NCI-H1048 (cell line): ENCODE measurements at places on chromosomes 6 and 20.

DNA sequence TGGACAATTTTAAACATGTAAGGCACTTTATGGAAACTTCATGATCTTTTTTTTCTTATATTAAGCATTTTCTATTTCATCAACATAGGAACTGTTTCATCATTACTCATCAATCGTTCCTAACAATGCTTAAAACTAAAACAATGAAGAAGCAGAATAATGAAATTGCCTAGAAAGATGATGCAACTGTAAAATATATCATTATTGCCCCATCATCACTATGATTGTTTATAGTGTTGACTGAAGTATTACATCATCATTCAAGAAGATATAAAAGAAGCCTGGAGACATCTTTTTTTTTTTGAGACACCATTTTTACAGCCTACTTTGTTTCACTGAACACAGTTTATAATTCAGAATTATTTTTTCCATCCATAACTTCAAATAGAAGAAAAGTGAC is 147.2 kb downstream of the TRDN start:
- no peak for DNase-seq

DNA sequence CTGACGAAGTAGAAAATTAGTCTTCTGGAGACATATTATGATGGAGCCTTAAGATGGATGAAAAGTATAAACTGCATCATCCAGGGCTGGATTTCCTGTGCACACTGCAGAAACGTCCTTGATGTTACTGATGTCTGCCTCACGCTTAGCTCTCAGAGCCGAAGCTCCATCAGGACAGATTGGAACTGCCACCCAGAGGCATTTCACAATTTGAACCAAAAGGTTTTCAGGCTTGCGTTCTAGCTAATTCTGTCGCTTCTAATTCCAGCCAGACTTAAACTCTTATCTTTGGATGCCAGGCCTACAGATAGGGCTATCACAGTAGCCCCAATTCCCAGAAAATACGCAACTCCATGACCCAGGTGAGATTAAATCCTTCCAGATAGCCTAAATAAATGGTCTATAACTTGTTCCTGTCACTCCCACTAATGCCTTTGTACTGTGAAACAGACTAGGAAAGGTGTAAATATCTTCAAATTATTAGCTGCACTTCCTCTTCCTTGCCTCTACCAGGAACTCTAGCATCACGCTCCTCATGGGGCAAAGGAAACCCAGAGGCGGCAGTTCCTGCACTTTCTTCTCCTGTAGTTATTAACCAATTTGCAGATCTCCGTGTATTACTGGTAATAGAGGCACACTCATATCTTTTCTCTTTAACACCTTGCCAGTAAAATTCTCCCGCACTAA is 634.6 kb downstream of the PRKN start:
- no peak for DNase-seq

GRCh38 chr20:46214824-46215488 is 93.3 kb downstream of the CDH22 start:
- no peak for DNase-seq

- no peak for DNase-seq
Observed at GRCh38 chr6:123007885-123008284, 11.8 kb downstream of the CLVS2 start.

GRCh38 chr20:59620860-59621505 is 16.6 kb downstream of the PHACTR3 start:
- DNase-seq = no peak

DNA sequence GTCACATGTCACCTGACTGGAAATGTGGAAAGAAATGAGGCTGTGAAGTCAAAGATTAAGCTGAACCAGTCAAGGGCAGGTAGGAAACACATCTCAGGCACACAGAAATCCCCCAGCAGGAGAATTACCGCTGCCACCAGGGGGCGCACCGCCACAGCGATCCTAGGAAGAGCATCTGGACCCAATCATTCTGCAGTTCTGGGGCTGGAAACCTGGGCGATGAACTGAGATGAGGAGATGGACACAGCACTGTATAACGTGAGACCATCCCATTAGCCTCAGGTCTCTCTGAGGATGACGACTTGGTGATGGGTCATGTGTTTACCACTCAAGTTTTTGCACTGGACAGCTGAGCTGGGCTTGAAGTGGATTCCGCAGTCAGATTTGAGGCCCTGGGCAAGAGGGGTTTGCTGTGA is 6.5 kb upstream of the SLC24A3 start:
- DNase-seq = peak; percentile 37

- DNase-seq = no peak
Observed at GRCh38 chr6:128696691-128697689, 176.6 kb upstream of the PTPRK start.

DNA sequence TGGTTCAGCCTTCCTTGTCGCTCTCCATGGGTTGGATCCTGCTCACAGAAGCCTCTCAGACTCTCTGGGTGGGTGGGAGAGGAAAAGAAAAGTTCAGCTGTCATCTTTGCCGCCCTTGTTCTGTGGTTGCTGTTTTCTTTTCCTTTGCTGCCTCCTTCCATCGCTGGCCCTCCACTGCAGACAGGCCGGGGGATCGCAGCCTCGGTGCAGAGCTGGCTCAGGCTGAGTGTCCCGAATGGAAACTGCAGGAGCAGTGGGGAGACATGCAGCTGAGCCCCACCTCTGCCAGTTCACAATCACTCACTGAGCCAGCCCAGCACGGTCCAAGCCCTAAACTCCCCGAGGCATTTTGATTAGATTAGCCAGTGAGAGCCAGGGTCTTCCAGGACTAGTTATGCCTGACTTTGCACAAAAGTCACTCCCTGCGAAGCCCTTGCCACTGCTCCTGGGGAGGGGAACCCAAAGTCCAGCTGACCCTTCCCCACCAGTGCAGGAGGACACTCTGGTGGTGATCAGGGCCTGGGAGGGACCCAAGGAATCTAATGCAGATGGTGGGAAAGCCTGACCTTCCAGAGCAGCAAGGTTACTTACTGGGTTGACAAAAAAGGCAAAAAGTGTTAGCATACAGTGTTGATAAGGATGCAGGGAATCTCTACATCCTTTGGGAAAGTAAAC is 14.0 kb downstream of the NRN1 start:
- DNase-seq = no peak

DNA sequence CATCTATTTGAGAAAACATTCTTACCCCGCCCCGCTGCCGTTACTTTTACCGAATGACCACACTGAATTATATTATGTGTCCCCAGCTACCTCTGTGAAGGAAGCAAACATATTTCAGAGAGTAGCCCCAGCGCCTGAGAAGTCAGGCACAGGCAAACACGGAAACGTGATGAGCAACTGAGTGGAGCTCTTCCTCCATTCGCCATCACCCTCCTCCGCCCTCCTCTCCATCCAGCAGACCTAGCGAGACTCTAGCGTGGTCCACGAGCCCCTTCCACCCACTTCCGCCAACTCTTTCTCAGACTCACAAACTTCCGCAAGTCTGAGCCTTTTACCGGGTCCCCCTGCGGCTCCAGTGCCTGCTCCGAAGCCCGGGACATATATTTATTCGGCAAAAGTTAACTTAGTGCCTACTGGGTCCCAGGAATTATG is 582 bp downstream of the SNRPB start:
- no peak for DNase-seq

DNA sequence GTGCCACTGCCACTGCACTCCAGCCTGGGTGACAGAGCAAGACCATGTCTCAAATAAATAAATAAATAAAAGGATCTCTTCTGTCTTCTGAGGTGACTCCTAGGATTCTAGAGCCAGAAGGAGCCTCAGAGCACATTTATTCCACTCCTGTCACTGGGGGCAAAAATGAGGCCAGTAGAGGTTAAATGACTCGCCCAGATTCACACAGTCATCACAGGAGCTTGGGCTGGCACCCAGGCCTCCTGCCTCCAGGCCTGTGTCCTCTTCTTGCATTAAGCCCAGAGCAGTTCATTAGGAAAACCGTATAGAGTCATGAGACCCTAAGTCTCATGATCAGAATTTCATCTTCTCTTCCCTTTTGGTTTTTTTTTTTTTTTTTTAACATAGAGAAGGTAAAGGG is 243.3 kb downstream of the NRN1 start:
- DNase-seq = no peak

DNA sequence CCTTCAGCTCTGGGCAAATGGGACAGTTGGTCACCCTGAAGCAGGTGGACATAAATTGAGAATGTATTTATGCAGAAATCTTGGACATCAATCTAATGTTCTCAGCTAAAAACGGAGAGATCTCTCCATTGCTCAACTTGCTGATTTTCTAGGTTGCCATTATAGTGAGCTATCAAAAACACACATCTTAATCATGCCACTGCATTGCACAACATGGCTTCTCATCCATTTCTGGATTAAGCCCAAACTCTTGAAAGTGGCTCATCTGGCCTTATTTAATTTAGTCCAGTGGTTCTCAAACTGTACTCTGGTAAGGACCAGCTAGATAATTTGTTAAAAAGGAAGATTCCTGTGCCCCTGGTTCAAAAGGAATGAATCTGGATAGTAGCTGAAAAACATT is 324.9 kb upstream of the CITED2 start:
- DNase-seq = no peak

DNA sequence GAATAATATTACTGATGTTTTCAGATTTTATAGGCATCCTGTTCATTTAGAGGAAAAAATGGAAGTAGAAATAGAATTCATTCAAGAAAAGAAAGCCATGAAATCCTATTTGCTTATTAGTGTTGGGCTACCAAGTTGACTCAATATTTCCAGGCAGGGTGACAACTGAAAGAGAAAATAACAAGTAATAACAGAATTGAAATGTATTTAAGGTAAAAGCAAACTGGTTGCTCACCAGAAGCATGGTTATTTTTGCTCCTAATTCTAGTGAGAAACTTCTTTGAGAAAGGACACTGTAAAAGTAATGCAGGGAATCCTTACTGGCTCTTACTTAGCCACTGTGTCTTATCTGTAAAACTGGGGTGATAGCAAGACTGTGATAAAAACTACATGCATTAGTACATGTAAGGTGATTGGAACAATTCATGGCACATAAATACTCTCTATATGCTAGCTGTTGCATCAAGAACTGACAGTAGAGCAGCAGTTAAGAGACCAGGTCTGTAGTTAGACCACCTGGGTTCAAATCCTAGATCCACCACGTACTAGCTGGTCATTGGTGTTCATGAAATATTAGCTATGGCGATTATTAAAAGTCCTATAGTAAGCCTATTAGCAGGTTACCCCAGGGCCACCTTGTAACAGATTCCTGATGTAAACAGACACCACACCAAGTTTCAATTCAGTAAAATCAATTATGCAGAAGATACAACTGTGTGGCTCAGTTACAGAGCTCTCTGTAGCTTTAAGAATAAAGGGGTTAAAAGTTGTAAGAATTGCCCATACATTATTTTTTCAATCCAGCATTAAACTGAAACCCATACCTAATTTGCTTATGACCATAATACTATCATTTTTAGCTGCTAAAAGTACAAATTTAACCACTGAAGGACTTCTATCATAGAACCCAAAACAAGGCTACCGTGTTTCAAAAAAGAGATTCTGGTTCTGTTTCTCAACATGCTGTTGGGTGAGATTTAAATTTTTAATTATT is 159.2 kb upstream of the COL21A1 start:
- DNase-seq = no peak

DNA sequence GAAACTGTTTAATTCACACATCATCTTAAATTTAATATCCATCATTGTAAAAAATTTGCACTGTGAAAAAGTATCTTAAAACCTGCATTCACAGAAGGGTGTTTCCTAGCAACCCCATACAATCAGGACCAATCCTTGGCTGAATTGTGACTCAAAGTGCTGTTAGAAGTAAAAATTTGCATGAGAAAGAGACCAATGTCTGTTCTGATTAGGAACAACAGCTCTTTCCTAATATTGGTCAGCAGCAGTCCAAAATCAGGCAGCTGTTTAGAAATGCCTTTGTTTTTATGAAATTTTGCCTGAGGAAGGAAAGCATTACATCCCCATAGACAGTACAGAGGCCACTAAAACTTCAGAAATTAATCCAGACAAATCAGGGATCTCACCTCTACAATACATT is 987.0 kb downstream of the HACE1 start:
- no peak for DNase-seq

DNA sequence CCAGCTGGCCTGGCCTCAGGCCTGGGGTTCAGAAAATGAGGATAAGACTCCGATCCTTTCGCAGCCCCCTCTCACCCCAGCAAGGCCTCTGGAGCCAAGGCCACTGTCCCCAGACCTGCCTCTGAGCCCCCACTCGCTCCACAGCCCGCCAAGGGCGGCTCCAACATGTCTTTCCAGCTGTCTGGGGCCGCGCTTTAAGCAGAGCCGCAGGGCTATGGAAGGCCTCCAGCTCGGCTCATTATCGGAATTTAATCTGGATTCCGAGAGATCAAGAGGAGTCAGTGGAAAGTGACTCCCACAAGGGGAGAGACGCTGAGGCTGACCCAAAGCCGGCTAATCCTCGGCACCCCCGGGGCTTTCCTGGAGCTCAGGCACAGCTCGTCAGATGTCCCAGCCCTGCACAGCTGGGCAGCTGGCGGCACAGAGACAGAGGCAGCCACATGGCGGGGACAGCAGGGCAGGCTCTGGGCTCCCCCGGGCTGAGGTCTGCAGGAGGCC is 41.8 kb downstream of the BMP7 start:
- no peak for DNase-seq
